T-helper 1 cell (primary cell): ENCODE measurements at places on chromosomes 6 and 20.

GRCh38 chr6:116352515-116353471 lies 18.0 kb upstream of the DSE start:
- no peak for DNase-seq

DNA sequence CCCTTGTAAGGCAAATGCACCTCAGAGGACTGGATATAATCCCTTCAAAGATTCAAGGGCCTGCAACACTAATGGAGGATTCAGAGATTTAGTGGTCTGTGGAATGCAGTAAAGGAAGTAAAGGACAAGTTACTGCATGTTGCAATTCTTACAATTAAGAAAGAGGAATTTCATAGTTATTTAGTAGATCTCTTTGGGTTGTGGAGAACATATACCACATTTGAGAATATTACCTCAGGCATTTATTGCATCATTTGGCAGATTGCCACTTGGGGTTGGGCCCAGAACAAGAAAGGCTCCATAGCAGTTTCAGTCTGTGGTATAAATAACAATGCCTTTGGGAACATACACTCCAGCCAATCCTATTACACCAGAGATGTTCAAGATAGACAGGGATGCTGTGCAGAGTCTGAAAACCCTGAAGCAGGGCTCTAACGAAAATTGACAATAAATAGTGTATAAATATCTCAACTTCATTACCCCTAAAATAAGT lies 20.9 kb upstream of the EPM2A start:
- DNase-seq, result no peak

DNA sequence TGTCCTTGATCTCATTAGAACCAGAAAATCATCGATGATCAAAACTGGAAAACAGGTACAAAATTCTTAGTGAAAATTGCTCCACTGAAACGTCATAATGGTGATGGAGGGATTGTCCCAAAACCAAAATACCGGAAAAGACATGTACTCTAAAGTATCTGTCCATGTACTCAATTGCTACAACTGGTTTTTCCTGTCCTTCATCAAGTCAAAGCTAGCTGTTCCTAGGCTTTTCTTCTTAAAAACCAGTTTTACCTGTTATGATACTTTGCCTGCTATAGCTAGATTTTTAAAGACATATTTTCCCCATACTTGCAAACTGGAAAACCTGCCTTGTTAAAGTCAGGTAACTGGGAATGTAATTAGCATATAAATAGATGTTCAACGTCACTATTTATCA lies 50.5 kb upstream of the LRRC1 start:
- no peak for DNase-seq

GRCh38 chr6:162715601-162716000 lies 12.0 kb downstream of the PRKN start:
- no peak for DNase-seq

GRCh38 chr20:62635852-62636251 lies 6.5 kb upstream of the SLCO4A1 start:
- no peak for DNase-seq
